Activated effector memory CD4-positive, alpha-beta T cell treated with anti-CD3 and anti-CD28 coated beads, Interleukin-2, amount 50 U/mL, for 16 hours (primary cell): ENCODE measurements at places on chromosomes 1 and 21.

- DNase-seq: no peak
Measured at GRCh38 chr1:216183007-216183406, 240.2 kb downstream of the USH2A start.

GRCh38 chr1:32925403-32926162, 24.4 kb upstream of the TMEM54 start:
- DNase-seq: no peak

DNA sequence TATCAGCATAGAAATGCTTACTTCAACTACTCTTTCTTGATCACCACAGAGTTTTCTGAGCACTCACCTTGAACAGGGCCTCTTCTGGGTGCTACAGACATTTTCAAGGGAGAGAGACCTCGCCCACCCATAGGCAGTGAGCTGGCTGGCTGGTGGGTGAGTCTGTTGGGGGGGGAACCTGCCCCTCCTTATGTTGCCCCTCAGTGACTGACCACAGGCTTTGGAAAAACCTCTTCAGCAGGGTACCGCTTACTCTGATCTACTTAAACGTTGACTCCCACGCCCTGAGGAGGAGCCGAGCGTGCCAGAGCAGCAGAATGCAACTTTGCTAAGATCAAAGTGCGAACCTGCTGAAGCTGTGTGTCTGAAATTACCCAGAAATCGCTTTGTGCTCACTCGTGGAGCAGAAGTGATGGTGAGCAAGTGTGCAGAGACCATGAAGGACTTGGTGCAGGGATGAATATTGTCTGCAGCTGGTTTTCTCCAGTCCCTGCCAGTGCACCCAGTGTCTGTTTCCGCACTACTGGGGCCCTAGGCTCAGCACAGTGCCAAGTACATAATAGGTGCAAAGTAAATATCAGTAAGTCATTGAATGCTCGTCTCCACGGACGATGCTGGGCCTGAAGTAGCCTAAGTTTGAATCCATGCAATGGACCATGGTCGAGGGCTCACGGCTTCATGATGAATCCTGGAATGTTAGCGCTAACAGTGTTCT, 158.7 kb upstream of the IRF2BP2 start:
- peak; percentile 83 for DNase-seq

- no peak for DNase-seq
Measured at GRCh38 chr1:56709269-56709880, 64.3 kb downstream of the PRKAA2 start.

GRCh38 chr1:241531195-241532161, 700 bp upstream of the KMO start:
- no peak for DNase-seq

DNA sequence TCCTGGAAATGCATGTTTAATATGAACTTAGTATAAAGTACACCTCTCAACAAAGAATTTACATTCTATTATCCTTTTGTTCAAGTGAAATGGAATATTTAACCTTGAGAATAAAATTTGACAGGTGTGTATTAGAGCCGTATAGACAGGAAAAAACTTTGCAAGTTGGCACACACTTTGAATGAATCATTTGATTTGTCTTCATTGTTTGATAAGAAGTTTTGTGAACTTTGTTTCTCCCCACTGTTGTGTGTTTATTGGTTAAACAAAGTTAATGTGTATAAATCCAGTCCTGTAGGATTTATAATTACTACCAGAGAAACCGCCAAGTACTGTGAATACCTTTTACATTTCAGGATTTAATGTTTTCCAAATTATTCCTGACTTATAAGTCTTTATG, 2.0 kb downstream of the SYDE2 start:
- no peak for DNase-seq

DNA sequence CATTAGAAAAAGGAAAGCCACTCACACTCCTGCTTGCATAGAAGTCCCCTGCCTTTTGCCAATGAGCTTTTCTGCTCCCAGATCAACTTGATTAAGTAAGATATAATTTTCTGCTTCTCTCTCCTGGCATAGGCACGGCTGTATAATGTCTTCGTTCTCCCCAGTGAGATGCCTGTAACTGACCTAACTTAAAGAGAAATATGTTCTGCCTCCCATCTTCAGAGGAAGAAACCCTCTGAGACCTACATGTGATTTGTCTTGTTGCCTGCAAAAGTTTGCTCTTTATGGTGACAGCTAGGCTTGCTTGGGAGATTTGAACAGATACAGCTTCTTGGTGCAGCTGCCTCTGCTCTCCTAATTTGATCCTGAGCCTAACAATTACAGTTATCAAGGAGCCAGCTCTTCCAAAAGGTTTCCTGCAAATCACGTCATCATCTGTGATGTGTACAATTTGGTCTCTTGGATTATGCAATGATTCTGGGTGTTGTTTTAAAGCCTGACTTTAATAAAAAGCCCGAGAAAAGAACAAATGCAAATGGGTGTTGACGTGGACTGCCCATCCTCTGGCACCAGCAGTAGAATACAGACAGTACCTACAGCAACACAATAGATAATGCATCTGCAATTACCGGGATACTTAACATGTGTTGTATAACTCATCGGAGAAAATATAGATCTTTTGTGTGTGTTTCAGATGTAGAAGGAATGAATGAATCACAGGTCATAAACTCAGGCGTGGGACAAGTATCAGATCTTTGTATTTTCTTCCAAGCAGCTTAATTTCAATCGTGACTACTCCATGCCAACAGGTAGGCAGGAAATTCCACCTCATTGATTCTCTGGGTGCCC, 76.2 kb upstream of the KAZN start:
- no peak for DNase-seq

DNA sequence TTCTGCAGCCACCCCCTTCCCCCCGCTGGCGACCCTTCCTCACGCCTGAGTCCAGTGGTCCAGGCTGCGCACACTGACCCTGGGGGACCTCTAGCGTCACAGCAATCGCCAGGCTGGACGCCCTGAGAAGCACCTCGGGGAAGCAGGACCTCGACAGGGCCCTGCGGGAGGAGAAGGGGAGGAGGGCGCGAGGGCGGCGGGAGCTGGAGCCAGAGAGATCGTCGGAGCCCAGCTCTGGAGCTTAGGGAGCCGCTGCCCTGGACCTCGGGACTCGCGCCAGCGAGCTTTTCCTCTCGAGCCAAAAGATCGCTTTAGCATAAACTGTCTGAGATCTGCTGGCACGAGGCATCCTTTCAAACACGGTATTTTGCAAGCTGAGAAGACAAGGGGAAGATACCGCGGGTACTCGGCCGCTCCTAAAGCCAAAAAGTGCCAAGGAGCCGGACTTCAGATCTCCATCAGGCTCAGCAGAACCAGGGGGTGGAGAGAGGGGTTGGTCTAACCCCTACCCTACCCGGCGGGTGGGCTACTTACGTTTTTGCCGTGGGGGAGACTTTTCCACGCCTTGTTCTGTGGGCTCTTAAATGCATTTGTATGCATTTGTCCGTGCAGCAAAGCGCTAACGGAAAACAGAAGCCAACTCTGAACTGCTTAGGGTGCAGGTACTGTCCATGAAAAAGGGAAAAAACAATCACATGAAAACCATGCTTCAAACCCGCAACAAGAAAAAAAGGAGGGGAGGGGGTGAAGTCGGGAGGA, 586 bp downstream of the COL24A1 start:
- DNase-seq: no peak

- DNase-seq: no peak
Measured at GRCh38 chr1:33169290-33170055, 12.4 kb downstream of the TRIM62 start.

- DNase-seq: no peak
Measured at GRCh38 chr21:36606287-36606982, 92.5 kb upstream of the SIM2 start.

DNA sequence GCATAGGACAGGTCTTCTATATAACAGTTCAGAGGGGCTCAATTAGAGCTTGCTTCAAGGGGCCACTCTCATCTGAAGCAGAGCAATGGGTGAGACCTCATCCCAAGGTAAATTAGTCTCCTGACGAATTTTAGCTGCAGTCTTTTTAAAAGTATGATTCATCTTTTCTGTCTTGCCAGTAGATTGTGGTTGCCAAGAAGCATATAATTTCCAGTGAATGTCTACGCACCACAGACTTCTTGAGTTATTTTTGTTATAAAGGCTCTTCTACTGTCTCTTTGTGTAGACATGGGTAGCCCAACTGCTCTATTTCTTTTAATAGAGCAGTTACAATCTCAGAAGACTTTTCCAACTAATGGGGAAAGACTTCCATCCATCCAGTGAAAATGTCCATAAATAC, 108.9 kb upstream of the FMN2 start:
- DNase-seq: no peak

DNA sequence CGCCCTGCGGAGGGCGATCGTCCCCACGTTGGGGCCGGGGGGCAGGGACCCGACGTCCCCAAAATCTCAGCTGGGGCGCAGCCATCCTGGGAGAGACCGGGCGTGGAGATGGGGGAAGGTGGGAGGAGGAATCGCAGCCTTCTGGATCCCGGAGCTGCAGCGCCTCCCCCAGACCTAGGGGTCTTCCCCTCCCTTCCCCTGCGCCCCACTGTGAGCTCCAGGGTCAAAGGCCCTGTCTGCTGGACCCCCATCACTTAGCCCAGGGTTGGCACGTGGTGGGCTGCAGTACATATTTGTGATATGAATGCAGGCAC, 90.2 kb upstream of the VAMP3 start:
- no peak for DNase-seq

GRCh38 chr1:239308701-239309333, 77.6 kb upstream of the CHRM3 start:
- DNase-seq: peak; percentile 63

DNA sequence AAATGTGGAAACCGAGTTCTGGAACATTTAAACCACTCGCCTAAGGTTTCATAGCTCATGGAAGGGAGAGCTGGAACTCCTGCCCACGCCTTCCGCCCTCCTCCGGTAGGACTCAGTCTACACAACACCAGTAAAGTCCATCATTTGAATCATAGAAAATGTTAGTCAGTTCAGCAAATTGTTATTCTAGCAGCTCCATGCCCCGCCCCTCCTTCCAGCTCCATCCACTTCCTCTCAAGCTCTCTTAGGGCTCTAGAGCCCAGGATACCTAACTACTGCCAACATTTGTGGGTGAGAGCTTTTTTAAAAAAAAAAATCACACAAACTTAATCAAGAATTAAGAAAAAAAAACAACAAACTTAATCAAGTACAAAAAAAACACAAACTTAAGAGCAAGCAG, 121.8 kb downstream of the TBX15 start:
- no peak for DNase-seq

DNA sequence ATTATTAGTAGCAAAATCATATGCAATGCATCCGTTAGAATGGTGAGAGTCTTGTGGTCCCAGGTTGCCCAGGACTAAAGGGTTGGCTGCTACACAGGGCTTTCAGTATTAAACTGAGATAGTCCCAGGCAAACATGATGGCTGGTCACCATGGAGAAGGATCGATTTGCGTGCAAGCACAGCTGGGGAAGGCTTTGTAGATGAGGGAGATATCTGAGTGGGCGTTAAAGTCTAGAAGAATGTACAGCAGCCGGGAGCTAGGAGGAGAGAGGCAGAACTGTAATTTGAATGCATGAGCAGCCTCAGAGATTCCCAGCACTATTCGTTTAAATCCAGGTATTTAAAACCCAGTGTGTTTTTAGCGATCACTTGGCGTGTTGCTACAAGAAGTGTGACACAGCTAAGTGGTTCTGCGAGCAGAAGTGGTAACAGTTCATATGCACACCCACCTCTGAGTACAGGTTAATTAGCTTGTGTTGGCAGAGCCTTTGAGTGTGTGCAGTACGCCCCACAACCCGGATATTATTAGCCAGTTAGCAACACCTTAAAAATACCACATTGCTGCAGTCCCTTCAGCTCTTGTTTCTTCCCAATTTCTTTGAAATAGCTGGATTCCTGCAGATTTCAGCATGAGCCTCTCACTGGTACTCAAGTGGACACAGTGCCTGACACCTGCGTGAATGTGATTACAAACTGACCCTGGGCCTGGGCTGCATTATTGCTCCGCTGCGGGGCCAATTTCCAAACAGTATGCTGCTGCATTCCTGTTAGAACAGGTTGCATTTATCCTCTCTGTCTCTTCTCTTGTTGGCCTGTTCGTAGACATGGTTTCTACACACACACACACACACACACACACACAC, 67.2 kb upstream of the SCAF4 start:
- DNase-seq: no peak

DNA sequence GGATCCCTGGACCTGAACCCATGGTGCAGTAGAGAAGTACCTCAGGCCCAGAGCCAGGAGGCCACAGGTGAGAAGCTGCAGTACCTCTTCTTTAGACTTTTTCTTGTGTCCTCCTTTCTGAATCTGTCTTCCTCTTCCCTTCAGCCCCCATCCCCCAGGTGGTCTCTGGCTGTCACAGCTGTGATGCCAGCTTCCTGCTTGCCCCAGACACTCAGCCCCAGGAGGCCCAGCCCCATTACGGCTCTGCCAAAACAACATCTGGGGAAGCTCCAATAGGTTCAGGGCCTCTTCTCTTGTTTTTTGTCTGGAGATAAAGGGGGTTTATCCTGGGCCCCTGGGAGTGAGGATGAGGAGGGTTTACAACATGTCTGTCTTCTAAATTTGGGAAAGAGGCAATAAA, 9.5 kb upstream of the BTG2 start:
- DNase-seq: no peak

GRCh38 chr1:117173691-117174090, 37.0 kb downstream of the VTCN1 start:
- no peak for DNase-seq

DNA sequence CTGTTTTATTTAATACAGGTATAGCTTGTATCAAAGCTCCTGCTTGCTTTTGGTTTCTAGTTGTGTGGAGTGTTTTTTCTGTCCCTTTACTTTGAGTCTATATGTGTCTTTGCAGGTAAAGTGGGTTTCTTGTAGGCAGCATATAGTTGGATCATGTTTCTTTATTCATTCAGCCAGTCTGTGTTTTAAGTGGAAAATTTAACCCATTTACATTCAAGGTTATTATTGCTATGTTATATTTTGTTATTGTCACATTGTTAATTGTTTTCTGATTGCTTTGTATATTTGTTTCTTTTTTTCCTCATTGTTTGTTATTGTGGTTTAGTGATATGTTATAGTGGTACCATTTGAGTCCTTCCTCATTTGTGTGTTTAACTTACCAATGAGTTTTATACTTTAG, 26.7 kb downstream of the CLDN19 start:
- no peak for DNase-seq

GRCh38 chr1:184905601-184906322, 68.5 kb downstream of the NIBAN1 start:
- DNase-seq: no peak

DNA sequence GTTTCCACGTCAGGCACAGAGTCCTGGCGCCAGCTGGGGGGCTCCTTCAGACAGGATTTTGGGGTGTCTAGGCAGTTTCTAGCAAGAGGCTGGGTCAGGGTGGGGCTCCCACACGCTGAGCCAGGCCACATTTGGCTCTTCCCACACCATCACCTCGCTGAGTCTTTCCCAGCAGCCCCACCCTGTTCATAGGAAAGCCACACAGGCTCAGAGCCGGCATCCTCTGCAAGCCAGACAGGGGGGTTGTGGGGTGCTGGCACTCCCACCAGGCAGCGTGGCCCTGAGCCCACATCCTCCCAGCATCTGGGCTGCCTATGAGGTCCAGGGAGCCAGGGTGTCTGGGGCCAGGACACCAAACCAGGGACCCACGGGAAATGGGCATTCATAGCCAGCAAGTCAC, 2.8 kb upstream of the GPR153 start:
- no peak for DNase-seq

- DNase-seq: peak; percentile 82
Measured at GRCh38 chr1:150165622-150166612, 16.2 kb downstream of the PLEKHO1 start.

- DNase-seq: no peak
Measured at GRCh38 chr21:28216976-28217523, 775.6 kb downstream of the LTN1 start.
